ENCODE measurements at places on chromosomes 6 and 20.

- no peak for DNase-seq
Observed at GRCh38 chr6:13048113-13048512, 280.2 kb downstream of the TBC1D7 start.

- peak; percentile 87 for DNase-seq
Observed at GRCh38 chr20:63290677-63291472, 2.1 kb upstream of the COL20A1 start.

- DNase-seq, result no peak
Observed at GRCh38 chr20:58017231-58017969, 211.1 kb downstream of the ANKRD60 start.

- no peak for DNase-seq
Observed at GRCh38 chr6:73032586-73032985, 192.7 kb downstream of the KHDC1L start.

DNA sequence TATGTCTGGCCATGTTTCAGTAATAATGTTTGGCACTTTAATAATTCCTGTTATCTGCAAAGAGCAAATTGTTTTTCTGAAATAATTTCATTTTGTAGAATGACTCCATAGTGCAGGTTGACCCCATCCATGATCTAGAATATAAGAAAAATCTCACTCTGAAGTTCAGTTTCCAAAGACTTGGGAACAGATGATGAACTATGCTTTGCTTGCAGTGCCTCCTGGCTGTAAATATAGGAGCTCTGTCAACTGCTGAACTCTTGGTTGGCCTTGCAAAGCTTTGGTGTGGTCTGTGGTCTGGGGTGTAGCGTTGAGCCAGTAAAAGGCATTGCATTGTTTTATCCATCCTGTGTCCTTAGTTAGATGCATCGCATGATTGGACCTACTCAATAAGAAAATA, 104.0 kb downstream of the PLCB4 start:
- no peak for DNase-seq

- no peak for DNase-seq
Observed at GRCh38 chr6:13412211-13412610, 75.2 kb downstream of the GFOD1 start.

DNA sequence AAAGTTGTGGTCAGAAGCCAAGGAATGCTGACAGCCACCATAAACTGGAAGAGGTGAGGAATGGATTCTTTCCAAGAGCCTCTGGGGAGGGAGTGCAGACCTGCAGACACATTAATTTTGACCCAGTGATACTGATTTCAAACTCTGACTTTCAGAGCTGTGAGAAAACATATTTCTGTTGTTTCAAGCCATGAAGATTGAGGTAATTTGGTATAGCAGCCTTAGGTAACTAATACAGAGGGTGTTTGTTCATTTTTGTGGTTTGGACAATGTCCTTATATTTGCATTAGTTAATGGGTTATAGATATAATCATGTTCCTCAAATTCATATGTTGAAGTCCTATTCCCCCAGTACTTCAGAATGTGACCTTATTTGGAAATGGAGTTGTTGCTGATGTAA, 85.4 kb upstream of the GTSF1L start:
- no peak for DNase-seq

GRCh38 chr6:22149501-22150367, 147.1 kb downstream of the PRL start:
- no peak for DNase-seq

DNA sequence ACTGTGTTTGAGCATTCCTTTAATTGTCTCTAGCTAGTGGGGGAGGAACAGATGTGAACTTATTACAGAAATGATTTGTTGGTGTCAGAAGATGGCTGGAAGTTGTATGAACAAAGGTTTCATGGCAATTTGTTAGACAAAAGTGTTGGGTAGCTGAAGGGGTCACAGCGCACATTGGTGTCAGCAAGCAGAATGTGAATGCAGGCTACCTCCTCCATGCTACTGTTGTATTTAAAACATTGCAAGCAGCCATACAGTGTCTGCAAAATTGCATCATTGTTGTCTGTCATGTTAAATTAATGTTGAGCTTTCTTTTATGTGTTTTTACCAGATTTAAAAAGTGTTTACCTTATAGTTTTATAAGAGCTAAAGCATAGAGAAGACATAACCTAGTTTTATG, 6.2 kb downstream of the LRRC1 start:
- no peak for DNase-seq

DNA sequence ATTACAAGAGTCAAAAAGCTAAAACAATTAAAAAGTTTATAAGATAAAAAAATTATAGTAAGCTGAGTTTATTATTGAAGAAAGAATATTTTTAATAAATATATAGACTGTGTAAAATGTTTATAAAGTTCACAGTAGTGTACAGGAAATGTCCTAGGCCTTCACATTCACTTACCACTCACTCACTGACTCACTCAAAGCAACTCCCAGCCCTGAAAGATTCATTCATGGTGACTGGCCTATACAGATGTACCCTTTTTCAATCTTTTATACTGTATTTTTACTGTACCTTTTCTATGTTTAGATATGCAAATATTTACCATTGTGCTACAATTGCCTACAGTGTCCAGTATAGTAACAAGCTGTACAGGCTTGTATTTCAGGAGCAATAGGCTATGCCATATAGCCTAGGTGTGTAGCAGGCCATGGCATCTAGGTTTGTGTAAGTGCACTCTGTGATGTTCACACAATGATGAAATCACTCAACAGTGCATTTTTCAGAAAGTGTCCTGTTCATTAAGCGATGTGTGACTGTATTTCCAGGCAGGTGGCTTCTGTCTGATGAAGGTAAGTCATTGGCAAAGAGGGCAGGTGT, 130.2 kb downstream of the BTBD3 start:
- no peak for DNase-seq

GRCh38 chr6:165245287-165245686, 64.1 kb downstream of the C6orf118 start:
- no peak for DNase-seq

GRCh38 chr6:7185561-7185960, 77.8 kb downstream of the RREB1 start:
- no peak for DNase-seq

DNA sequence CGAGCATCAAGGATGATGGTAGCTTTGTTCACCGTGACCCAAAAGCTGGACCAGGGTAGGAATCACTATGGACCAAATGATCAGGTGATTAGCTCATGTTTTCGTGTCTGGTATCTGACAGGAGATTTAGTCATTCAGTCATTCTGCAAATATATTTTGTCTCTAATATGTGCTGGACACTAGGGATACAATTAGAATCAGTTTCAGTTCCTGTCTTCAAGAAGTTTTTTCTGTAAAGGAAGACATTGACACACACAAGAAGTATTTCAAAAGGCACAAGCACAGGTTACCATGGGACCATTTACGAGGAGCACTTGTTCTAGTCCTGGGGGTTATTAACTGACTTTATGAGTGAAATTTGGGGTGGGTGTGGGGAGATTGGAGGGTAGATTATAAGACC, 244.9 kb downstream of the HIVEP2 start:
- no peak for DNase-seq

- no peak for DNase-seq
Observed at GRCh38 chr20:9903048-9903655, 64.3 kb upstream of the PAK5 start.

- DNase-seq, result no peak
Observed at GRCh38 chr6:149438855-149439254, 38.8 kb downstream of the SUMO4 start.

DNA sequence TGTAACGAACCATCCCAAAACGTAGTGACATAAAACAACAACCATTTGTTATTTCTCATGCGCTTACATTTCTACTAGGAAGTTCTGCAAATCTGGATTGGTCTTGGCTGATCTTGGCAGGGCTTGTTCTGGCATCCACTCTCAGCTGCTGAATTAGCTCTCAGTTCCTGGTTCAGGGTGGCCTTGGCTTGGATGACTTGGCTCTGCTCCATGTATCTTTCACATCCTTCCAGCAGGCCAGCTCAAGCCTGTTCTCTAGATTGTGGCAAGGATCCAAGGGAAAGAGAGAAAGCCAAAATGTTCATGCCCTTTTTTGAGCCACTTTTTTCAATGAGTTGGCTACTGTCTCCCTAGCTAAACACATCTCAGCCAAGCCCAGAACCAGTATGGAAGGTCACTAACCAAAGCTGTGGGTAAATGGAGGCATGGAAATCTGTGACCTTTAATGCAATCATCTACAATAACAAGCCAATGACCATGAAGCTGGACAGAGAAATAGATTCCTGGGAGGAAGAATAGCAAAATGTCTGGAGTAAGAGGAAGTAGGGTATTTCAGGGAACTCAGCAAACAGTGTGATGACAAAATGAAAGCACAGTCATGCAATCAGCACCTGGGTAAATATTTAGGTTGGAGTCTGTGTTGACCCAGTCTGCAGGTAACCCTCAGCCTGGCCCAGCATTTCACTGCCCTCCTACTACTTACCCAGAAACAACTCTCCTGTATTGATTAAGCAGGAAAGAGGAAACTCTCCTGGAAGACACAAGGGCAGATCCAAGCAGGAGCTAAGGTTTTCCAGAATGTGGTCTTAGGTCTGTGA, 32.7 kb upstream of the SNAP25 start:
- DNase-seq, result no peak

GRCh38 chr6:132322398-132322797, 78.9 kb downstream of the MOXD1 start:
- no peak for DNase-seq

DNA sequence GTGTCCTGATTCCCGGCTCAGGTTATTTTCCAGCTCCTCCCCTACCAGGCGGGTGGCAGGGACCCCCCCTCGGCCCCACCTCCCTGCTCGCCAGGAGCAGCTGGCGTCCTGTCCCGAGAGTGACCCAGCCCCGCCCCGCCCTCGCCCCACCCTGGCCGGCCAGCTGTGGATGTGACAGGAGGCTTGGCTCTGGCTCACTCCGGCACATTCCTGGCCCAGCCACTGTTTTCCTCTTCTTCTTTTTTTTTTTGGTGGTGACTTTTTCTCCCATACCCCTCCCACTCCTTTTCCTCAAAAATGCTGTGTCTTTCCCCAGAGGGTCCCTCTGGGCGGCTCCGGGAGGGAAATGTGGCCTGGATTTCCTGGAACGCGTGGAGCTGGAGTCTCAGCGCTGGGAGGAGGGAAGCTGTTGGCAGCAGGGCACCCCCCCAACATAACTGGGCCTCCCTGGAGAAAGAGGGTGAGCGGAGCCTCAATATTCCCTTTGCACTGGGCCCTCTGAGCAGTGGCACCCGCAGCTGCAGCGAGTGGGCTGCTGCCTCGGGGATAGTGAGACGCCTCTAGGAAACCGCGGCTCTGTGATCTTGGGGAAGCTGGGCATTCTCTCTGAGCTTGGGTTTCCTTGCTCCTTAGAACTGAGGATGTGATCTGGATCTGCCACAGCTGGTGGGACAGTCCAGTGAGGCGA, 28.3 kb upstream of the CSNK2A1 start:
- DNase-seq, result no peak

- no peak for DNase-seq
Observed at GRCh38 chr20:33948480-33948879, 45.2 kb upstream of the RALY start.

- peak; percentile 58 for DNase-seq
Observed at GRCh38 chr20:50320901-50321796, 130.5 kb downstream of the CEBPB start.

DNA sequence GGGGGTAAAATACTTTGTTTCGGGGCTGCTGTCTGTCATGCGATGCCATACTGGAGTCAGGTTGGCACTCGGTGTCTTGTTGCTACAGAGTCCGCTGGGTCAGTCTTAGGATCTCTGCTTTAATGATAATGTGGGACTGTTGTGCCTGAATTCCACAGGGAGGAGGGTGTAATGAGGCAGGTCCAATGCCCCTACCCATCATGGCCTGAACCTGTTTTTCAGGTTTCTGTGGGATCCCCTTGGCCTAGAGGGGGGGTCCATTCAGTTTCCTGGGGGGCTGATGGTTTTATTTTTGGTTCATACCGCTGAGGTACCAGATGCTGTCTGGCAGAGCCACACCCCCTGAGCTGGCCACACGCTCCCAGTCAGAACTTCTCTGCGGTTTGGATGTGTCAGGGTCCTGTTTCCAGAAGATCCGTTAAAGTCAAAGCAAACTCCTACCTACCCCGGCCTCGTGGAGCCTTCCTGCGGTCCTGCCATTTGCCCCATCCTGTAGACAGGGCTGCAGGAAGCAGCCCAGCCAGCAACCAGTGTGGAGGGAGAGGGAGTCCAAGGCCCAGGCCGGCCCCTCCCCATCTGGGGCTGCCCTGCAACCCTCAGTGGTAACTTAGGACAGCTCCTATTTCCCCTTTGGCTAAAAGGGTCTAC, 69.7 kb downstream of the TCP11 start:
- no peak for DNase-seq

GRCh38 chr20:35539756-35540212, 2.1 kb upstream of the ERGIC3 start:
- peak; percentile 20 for DNase-seq

DNA sequence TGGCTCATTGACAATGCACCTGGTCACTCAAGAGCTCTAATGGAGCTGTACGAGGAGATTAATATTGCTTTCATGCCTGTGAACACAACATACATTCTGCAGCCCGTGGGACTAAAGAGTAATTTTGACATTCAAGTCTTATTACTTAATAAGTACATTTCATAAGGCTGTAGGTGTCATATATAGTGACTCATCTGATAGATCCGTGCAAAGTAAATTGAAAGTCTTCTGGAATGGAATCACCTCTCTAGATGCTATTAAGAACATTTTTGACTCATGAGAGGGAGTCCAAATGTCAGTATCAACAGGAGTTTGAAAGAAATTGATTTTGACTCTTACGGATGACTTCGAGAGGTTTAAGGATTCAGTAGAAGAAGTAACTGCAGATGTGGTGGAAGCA, 267.9 kb downstream of the CLVS2 start:
- no peak for DNase-seq

DNA sequence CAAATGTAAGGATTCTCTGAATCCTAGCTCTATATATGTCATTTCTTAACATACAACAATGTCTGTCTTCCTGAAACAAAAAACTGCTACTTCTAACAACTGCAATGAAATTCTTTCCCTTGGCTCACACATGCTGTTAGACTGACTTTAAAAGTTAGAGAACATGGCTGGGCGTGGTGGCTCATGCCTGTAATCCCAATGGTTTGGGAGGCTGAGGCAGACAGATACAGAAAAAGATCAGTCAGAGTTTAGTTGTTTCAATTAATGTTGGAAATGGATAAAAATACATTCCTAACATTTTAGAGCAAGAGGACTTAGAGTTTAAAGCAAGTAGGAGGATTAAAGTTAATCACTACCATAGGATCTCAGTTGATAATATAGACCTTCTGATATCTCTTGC, 28.7 kb upstream of the KIAA1586 start:
- DNase-seq, result no peak

DNA sequence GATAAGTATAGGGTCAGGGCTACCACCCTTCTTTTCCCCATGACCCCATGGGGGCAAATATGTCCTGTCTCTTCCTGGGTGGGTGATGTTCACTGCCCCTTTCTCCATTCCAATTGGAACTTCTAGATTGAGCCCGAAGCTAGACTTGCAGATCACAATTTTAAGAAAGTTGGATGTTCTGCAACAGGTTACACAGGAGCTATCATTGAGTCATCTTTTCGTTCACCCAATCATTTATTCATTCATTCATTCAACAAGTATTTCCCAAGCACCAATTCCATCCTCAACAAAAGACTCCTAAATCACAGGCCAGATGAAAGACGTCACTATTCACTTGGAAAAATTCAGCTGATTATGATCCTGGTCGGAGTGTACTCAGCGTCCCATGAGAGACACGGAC, 71.0 kb upstream of the FOXP4 start:
- no peak for DNase-seq

All from stimulated activated naive CD8-positive, alpha-beta T cell treated with anti-CD3 and anti-CD28 coated beads, Interleukin-15, Interleukin-2, amounts not matched to agents 100 U/mL and 50 U/mL, for 24 hours (primary cell).